ENCODE measurements at places on chromosomes 4 and X.

DNA sequence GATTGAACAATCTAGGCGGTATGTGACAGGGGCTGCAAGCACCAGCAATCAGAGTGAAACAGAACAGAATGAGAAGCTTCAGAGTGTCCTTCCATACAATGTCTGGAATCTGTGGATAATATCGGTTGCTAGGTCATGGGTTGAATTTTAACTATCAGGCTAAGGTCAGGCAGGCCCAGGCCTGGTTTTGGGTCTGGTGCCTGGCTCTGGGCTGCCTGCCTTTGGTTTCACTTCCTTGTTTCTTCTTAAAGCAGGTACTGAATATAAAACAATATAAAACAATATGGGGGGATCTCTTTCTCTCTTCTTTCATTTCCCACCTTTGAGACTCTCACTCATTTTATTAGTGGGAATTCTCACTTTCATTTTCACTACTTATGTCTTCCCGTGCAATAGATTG, 962.0 kb downstream of the CCSER1 start:
- no peak for DNase-seq

GRCh38 chr4:174259580-174259979, 23.9 kb downstream of the FBXO8 start:
- DNase-seq = no peak

DNA sequence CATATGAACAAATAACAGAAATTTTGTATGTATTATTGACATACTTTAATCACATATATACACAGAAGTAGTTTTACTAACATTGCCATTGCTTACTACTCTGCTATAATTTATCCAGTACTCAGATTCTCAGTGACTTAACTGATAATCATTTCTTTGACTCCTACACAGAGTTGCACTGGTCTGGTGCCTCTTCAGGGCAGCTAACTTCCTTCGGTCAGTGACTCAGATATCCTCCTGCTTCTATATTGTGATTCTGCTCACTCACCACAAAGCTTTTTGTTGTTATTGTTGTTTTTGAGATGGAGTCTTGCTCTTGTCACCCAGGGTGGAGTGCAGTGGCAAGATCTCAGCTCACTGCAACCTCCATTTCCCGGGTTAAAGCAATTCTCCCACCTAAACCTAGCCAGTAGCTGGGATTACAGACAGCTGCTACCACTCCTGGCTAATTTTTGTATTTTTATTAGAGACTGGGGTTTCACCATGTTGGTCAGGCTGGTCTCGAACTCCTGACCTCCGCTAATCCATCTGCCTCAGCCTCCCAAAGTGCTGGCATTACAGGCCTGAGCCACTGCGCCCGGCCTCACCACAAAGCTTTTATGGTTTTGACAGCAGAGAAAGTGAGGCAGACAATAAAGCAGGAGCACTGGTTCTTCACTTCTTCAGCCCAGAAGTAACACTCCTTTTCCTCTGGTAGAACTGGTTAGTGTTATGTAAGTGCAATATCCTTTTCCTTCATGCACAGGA, 499.3 kb downstream of the EPHA5 start:
- no peak for DNase-seq

GRCh38 chr4:32917586-32917985, 2197.4 kb downstream of the PCDH7 start:
- DNase-seq = no peak

GRCh38 chr4:82839624-82840023, 41.0 kb upstream of the SCD5 start:
- DNase-seq = no peak

Data from CD8-positive, alpha-beta T cell (primary cell).